ENCODE measurements at places on chromosomes 1 and 21. TPM values are rescaled to one million over a fixed set of nuclear protein-coding genes. Genes with fewer than 3 reads are reported as not detected.

DNA sequence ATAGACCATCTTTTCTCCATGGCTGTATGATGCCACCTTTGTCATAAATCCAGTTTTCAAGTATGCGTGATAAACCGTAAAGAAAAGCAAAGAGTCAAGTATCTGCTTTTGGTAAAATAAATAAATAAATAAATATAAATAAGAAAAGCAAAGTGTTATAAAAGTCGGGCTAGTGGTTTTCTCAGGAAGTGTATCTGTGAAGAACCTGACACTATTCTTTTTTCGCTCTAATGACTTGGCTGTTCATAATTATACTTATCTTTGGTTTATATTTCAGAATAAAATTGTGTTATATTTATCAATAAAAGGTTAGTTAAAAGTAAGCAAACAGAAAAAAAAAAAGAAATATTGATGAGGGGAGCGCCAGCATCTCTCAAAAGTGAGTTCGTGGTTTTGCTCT, 594 bp upstream of the EXO5 start:
- H3K27ac ChIP-seq: peak overlapping the region; percentile 78
- H3K4me1 ChIP-seq: peaks cover 2% of the 10 kb centered on the region
- DNase-seq: no peak

DNA sequence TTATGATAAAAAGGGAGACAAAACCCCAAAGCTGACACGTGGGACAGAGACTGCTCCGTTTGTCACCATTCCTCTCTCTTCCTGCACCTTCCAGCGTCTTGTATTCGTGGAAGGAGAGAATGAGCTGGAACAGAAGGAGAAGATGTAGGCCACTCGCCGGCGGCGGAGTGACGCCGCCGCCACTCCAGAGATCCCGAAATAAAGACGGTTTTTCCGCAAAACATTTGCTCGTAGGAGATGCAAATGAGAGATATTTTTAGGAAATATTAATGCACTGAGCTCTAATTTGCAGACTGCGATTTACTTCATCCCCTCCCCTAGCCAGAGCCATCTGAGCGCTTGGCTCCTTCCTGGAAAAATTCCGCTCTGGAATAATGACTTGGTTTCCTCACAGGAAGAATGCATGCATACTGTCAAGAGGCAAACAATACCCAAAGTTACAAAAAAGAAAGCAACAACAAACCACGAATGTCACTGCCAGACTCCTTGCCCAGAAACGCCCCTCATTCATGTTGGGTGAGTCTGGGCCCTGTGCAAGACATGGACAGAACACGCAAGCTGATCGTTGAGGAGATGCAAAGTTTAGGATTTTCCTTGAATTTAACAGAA, 18.0 kb upstream of the ADARB1 start:
- H3K36me3 ChIP-seq: no peaks in the 10 kb centered on the region
- H3K27me3 ChIP-seq: no peaks in the 10 kb centered on the region

GRCh38 chr1:7110321-7110720, 325.1 kb downstream of the CAMTA1 start:
- H3K27me3 ChIP-seq: no peaks in the 10 kb centered on the region
- H3K4me3 ChIP-seq: no peak overlapping the region
- H3K36me3 ChIP-seq: no peaks in the 10 kb centered on the region
- DNase-seq: no peak

DNA sequence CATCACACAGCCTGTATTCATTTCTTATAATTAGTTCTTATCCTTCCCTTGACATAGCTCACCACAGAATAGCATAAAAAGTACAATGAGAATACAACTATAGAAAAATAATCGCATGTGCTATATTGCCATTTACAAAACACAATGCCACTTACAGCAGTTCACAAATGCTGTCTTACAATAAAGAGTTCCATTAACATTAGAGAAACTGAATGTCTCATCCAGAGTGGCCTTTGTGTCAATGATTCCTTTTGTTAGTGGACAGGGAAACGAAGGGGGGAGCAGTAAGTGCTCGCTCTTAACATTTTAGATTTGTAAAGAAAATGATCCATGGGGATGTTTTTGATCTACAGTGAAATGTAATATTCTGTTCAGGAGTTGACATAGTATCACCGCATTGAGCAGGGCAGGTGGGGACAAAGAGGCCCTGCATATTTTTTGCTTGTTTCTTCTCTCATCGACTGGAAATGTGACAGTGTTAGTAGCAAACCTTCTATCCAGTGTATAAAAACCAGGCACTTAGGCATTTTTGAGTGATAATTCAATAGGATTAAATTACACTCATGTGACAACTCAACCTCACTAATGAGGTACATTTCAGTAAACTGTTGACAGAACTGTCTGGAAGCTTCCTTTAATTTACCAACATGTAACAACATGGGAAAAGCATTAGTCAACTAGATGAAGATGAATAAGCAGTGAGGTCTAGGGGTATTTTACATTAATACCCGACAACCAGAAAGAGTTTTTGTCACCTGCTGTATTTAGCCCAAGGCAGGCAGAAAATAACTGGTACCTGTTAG, 35.6 kb upstream of the RRP15 start:
- no peaks in the 10 kb centered on the region for H3K36me3 ChIP-seq
- no peaks in the 10 kb centered on the region for H3K4me1 ChIP-seq
- no peaks in the 10 kb centered on the region for H3K27me3 ChIP-seq

DNA sequence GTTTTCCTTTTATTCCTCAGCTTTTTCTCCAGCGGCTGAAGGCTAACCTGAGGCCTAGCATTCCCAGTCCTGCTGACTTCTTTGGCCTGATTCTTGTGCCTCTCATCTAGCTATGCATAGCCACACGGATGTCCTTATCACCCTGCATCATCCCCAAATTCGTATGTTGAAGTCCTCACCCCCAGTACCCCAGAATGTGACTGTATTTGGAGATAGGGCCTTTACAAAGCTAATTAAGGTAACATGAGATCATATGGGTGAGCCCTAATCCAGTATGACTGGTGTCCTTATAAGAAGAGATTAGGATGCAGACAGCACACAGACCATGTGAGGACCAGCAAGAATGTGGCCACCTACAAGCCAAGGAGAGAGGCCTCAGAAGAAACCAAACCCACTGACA, 44.6 kb downstream of the CDCP2 start:
- DNase-seq: no peak
- H3K4me3 ChIP-seq: no peak overlapping the region
- H3K4me1 ChIP-seq: no peaks in the 10 kb centered on the region
- no peaks in the 10 kb centered on the region for H3K27me3 ChIP-seq

- H3K27me3 ChIP-seq: no peaks in the 10 kb centered on the region
- H3K27ac ChIP-seq: peak overlapping the region; percentile 76
- H3K4me3 ChIP-seq: peak overlapping the region; percentile 69
- H3K36me3 ChIP-seq: no peaks in the 10 kb centered on the region
Observed at GRCh38 chr1:156706657-156707416, 1.5 kb upstream of the CRABP2 start.

DNA sequence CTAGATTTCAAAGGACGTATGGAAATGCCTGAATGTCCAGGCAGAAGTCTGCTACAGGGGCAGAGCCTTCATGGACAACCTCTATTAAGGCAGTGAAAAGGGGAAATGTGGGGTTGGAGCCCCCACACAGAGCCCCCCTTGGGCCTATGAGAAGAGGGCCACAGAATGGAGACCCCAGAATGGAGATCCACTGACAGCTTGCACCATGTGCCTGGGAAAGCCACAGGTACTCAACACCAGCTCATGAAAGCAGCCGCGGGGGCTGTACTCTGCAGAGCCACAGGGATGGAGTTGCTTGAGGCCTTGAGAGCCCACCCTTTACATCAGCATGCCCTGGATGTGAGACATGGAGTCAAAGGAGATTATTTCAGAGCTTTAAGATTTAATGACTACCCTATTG, 108.7 kb downstream of the DMRTB1 start:
- no peaks in the 10 kb centered on the region for H3K27me3 ChIP-seq
- no peaks in the 10 kb centered on the region for H3K4me1 ChIP-seq
- H3K27ac ChIP-seq: no peak overlapping the region
- no peak overlapping the region for H3K4me3 ChIP-seq
- DNase-seq: no peak

- H3K27ac ChIP-seq: no peak overlapping the region
- H3K36me3 ChIP-seq: no peaks in the 10 kb centered on the region
- H3K4me1 ChIP-seq: no peaks in the 10 kb centered on the region
- peak; percentile 55 for DNase-seq
Observed at GRCh38 chr1:55057956-55058298, 18.6 kb downstream of the PCSK9 start.

- H3K4me1 ChIP-seq: no peaks in the 10 kb centered on the region
- H3K4me3 ChIP-seq: no peak overlapping the region
- DNase-seq: no peak
- no peaks in the 10 kb centered on the region for H3K27me3 ChIP-seq
- no peaks in the 10 kb centered on the region for H3K36me3 ChIP-seq
- H3K27ac ChIP-seq: no peak overlapping the region
Observed at GRCh38 chr1:3028531-3029282, 7.4 kb downstream of the ACTRT2 start.

GRCh38 chr1:168371477-168371876, 90.8 kb downstream of the TBX19 start:
- no peaks in the 10 kb centered on the region for H3K36me3 ChIP-seq
- H3K4me1 ChIP-seq: no peaks in the 10 kb centered on the region
- no peaks in the 10 kb centered on the region for H3K27me3 ChIP-seq
- no peak overlapping the region for H3K27ac ChIP-seq

GRCh38 chr1:93827633-93828366, 51.2 kb downstream of the DNTTIP2 start:
- no peaks in the 10 kb centered on the region for H3K4me1 ChIP-seq
- DNase-seq: no peak
- H3K27ac ChIP-seq: no peak overlapping the region
- no peaks in the 10 kb centered on the region for H3K36me3 ChIP-seq
- no peak overlapping the region for H3K4me3 ChIP-seq
- H3K27me3 ChIP-seq: no peaks in the 10 kb centered on the region

Gene PGBD5
- total RNA-seq: not detected

Gene S100A11
- total RNA-seq: 442 TPM

Gene CALML6
- total RNA-seq: not detected

Data from ascending aorta (tissue), 2 donors.